ENCODE measurements at places on chromosomes 3 and 15.

- no peak for DNase-seq
Measured at GRCh38 chr3:44509393-44509921, 32.0 kb upstream of the ZNF445 start.

GRCh38 chr3:68186733-68187132, 532.3 kb upstream of the SUCLG2 start:
- no peak for DNase-seq

DNA sequence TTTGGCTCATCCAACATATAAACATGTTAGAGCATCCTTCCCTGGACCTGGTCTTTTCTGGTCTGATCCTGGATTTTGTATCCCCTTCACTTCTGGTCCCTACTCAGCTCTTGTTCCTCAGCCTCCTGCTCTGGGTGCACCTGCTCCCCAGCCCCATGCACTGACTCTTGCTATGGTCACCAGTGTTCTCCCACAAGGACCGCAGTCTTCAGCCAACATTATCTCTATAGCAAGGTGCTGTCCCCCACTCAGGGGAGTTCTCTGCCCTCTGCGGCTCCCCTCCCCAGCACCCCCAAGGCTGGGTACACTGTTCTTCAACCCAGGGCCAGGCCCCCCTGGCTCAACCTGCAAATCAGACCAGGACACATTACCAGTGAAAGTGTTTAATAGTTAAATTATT, 80.2 kb downstream of the SEC22A start:
- DNase-seq, result no peak

DNA sequence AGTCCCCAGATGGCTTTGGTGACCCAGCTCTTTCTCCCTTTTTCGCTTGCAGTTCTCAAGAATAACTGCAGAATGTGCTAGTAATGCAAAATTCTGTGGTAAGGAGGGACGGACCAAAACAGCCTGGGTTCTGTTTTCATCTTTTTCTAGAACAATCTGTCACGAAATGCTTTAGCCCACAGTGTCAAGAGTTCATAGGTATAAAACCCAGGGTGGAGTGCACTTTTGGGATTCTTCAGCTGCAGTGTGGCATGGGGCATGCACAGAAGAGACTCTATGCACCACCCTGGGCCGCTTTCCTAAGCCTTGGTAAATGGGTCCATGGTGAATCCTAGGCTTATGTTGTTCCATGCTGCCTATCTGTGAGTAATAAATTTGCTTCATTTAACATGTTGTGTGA, 1072.7 kb upstream of the GBE1 start:
- DNase-seq, result no peak

- no peak for DNase-seq
Measured at GRCh38 chr15:92885224-92886041, 14.7 kb upstream of the CHD2 start.

GRCh38 chr3:153621953-153622352, 459.9 kb downstream of the RAP2B start:
- DNase-seq, result no peak

DNA sequence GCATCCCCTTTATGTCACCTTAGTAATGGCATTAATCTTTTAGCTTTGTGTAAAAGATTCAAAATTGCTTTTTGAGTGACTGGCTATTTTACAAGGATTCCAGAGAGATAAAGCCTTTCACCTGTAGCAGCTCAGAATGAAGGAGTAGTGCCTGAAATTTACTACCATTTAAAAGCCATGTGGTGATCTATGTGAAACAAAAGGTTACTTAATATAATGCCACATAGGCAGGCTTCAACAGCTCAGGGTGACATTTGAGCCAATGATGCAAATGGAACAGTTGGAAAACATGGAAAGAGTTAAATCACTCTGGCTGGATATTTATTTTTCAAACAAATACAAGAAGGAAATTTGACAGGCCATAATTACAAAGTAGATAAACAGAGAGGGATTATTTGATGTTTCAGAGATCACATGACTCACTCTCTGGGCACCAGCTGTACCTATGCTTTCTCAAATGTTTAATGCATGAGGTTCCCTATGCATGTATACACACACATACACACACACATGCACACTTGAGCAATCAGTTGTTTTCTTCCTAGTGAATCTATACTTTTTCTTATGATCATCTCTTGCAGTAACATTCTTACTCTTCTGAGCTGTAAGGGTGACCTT, 171.5 kb downstream of the ZMAT3 start:
- DNase-seq, result peak; percentile 9

GRCh38 chr3:53484984-53485383, 9.4 kb upstream of the CACNA1D start:
- DNase-seq, result no peak

GRCh38 chr15:40297356-40297755, 10.4 kb downstream of the PLCB2 start:
- DNase-seq, result no peak

- DNase-seq, result no peak
Measured at GRCh38 chr15:73867426-73867825, 5.9 kb upstream of the TBC1D21 start.

- no peak for DNase-seq
Measured at GRCh38 chr15:47473106-47473725, 244.1 kb upstream of the SEMA6D start.

DNA sequence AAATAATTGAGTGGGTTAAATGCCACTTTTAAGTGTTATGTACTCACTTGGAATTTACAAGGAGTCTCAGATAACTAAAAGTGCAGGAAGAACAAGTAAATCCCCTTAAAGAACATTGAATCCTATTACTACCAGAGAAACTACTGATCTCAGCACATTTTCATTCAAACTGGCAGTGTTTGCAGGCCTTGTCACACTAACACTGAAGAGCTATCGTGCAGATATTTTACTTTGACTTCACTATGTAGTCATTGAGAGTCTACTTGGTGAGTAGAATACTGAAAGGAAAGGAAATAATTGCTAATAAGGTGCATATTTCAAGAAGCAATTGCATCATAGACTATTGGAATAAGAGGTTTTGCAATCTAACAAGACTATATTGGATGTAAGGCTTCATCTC, 721.4 kb upstream of the CBLB start:
- no peak for DNase-seq

- no peak for DNase-seq
Measured at GRCh38 chr15:77832874-77833273, 200.2 kb upstream of the LINGO1 start.

- no peak for DNase-seq
Measured at GRCh38 chr3:76199382-76199781, 414.0 kb upstream of the ZNF717 start.

All from NCI-H1092 (cell line).